ENCODE measurements at places on chromosomes 12 and 14.

- no peak for DNase-seq
Observed at GRCh38 chr12:12081836-12082497, 11.2 kb downstream of the BCL2L14 start.

GRCh38 chr12:104353012-104353981, 49.8 kb downstream of the EID3 start:
- no peak for DNase-seq

- no peak for DNase-seq
Observed at GRCh38 chr14:29062976-29063375, 296.4 kb downstream of the FOXG1 start.

GRCh38 chr12:113030875-113031525, 25.5 kb upstream of the DTX1 start:
- no peak for DNase-seq

DNA sequence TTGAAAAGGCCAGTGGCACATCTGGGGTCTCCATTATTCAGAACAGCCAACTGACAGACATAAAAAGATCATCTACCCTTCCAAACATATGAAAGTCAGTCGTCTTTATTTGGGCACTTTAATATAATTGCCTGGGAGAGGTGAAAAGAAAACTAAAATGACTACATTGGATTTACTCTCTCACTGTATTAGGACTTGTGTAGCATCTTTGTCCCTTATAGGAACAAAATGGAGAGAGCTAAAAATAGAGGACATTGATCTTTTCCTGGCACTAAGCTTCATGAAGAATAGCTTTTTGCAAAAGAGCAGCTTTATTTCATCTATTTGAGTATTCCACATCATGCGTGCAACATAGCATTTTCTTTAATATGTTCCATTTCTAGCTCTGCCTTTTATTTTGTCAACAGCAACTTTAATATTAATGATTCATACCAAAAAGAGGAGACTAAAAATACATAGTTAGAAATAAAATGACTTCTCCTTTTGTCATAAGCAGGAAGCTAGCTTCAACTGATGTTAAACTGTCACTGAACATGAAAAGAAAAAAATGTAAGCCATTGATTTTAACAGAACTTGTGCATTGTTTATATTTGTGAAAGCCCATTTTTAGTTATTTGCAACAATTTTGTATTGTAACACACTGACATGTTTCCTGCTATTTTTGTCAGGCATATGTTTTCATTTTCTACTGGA, 254.6 kb downstream of the SEC23A start:
- no peak for DNase-seq

DNA sequence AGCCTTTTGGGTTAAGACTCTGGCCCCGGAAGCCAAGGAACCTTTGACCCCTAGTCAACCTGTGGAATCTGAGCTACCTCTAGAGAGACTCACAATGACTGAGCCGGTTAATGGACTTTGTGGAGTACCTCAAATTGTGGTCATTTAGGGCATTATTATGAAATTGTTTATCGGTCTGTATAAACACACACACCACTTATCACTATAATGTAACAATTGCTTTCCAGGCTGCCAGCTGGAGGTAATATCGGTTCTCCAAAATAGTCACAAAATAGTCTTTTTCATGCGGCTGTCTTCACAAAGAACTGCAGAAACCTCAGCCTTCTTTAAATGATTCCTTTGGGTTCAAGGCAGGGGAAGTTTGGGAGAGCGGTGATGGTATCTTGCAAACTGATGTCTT, 144.2 kb downstream of the DACT1 start:
- no peak for DNase-seq

DNA sequence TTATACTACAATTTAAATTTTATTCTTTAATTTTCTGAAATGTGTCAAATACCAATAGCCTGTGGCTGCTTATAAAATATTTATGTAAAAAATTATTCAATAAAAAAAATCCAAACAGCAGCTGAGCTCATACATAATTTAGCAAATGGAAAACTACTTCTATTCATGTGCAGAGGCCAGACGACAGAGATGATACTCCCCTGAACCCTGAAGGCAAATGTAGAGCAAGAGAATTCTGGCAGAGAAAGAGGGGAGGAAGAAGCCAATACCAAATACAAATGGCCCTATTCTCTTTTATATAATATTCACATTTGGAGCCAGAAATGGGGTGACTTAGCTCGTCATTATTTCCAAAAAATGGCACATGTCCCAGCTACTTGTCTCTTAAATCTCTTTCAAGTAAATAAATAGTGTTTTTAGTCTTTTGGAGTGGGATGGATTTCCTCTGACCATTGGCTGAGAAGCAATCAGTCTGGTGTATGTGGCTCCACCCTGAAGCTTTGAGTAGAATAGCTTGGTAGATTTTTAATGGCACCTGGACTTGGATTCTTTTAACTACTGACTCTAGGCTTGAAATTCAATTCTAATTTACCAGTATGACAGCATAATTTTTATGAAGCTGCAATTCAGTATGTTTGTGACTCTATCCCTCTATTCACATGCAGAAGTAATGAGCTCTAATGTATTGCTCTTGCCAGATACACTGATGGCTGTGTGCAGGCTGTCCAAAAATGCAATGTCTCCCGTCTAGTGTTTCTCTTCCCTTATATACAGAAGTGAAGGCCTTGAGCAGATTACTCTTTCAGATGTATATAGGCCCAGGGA, 113.4 kb upstream of the SCAF11 start:
- DNase-seq, result no peak

GRCh38 chr12:82015623-82016347, 256.6 kb upstream of the PPFIA2 start:
- no peak for DNase-seq

- no peak for DNase-seq
Observed at GRCh38 chr12:122389677-122390076, 32.8 kb downstream of the CLIP1 start.

GRCh38 chr14:56274556-56274955, 156.3 kb downstream of the PELI2 start:
- DNase-seq, result no peak

DNA sequence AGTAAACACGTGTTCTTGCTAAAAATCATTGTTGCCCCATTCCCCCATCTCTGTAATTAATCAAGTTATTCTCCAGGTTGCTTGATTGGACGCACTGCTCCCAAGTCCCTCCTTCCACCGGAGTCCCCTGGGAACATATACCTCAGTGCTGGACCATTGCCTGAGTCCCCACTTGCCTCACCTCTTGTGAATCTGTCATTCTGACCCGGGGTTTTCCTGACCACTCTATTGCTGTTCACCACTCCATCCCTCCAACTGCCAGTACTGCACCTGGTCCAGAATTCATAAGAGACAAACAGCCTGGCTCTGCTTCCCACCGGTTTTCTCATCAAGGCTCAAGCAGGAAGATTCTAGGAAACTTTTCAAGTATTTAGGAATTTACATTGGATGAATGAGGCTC, 555.9 kb downstream of the VRK1 start:
- no peak for DNase-seq

GRCh38 chr14:103805708-103806107, 41.7 kb downstream of the PPP1R13B start:
- no peak for DNase-seq

- no peak for DNase-seq
Observed at GRCh38 chr14:22314183-22314820, 274.7 kb downstream of the DAD1 start.

GRCh38 chr12:30155001-30155730, 371.4 kb upstream of the TMTC1 start:
- DNase-seq, result no peak

DNA sequence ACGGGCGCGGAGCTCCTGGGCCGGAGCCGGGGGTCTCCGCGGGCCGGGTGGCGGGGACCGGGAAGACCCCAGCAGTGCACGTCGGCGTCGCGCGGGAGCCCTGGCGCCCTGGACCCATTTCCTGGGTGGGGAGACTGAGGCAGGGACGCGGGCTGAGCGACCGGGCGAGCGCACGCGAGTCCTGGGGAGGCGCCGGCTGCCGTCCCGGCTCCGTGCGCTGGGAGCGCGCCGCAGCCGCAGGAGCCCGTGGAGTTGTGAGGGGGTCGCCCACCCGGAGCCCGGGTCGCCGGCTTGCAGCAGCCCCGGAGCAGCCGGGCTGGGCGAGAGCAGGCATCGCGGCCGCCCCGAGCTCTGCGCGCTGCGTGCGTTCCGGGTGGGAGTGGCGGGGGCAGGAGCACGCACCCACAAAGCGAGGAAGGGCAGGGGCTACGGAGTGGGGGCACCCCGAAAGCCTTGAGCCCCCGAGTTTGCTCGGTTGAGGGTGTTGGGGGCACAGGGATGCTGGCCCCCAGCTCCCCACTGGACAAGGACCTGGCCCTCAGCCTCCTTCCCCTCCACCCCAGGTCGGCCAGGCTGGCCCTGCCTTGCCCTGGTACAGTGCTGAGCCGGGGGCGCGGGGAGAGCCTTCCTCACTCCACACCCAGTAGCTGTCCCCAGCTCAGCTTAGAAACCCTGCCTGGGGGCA, 620 bp downstream of the MMP17 start:
- no peak for DNase-seq

GRCh38 chr12:55901881-55902490, 25.7 kb downstream of the PYM1 start:
- DNase-seq, result no peak

GRCh38 chr12:113955109-113955970, 10.8 kb downstream of the RBM19 start:
- DNase-seq, result no peak

DNA sequence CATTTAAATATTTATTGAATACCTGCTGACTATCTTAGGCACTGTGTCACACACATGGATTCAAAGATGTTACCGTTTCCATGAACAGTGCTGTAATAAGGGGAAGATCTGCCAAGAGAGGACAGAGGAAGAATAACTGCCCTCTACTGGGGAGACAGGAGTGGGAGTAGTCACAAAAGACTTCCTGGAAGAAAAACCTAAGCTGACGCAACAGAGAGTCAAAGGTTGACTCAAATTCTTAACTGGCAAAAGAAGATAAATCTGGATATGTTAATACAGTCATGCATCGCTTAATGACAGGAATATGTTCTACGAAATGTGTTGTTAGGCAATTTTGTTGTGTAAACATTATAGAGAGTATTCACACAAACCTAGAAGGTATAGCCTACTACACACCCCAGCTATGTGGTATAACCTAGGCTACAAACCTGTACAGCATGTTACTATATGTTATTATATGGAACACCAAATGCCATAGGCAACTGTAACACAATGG, 51.5 kb downstream of the DCAF5 start:
- no peak for DNase-seq

- no peak for DNase-seq
Observed at GRCh38 chr14:69298131-69299071, 38.4 kb downstream of the GALNT16 start.

DNA sequence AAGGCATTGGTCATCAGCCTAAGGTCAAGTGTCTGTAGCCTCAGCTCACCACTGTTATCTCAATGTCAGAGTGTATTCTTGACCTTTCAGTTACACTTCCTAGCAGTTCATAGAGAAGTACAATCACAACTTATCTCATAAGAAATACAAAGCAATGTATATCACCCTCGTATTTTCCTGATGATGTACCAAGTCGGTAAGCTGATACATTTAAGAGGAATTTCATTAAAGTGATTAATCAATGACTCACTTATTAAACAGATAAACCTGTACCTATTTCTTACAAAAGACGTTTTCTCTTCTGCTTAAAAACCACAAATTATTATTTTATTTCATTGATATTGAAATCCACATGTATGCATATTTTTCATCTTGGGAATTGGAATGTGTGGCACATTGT, 3.9 kb upstream of the PRB3 start:
- DNase-seq, result no peak

GRCh38 chr14:104130974-104131651, 7.3 kb upstream of the KIF26A start:
- DNase-seq, result no peak

GRCh38 chr12:125271892-125272291, 206.7 kb downstream of the AACS start:
- DNase-seq, result no peak

- no peak for DNase-seq
Observed at GRCh38 chr12:99004799-99005466, 359.8 kb downstream of the APAF1 start.

DNA sequence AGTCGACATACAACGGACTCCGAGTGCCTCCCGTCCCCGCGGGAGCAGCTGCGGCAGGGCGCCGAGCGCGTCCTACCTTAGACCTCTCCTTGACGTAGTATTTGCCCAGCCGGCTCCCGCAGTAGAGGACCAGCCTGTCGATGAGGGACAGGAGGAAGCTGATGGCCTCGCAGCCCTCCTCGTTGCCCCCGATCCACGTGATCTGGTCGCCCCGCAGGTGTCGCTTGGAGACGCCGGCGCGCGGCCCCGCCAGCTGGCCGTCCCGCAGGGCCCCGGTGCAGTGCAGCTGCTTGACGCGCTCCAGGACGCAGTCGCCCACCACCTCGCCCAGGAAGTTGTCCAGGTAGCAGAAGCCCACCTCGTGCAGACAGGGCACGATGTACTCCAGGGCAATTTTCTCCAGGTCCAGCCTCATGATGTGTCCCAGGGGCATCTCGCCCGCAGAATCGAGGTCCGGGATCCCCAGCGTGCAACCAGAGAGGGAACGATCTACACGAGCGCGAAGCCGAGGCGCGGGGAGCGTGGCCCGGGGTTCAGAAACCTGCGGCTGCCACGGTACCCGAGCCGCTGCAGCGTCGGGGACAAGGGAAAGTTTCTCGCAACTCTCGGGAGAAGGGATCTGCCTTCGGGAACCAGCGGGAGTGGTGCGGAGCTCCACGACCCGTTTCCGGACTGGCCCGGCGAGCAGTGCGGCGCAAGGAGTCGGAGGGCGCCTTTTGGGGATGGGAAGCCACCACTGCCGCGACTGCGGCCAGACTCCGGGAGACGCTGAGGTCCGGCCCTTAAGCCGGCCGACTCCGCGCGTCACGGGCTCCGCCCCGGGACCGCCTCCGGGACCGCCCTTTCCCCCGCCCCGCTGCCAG, at the start of gene EGLN3:
TSS of gene EGLN3 (minus strand) at position 755 of the 863 bp plus-strand sequence. CDS start at position 433, 322 bp downstream.
- DNase-seq, result peak; percentile 38
